ENCODE measurements at places on chromosomes 6 and 20.

DNA sequence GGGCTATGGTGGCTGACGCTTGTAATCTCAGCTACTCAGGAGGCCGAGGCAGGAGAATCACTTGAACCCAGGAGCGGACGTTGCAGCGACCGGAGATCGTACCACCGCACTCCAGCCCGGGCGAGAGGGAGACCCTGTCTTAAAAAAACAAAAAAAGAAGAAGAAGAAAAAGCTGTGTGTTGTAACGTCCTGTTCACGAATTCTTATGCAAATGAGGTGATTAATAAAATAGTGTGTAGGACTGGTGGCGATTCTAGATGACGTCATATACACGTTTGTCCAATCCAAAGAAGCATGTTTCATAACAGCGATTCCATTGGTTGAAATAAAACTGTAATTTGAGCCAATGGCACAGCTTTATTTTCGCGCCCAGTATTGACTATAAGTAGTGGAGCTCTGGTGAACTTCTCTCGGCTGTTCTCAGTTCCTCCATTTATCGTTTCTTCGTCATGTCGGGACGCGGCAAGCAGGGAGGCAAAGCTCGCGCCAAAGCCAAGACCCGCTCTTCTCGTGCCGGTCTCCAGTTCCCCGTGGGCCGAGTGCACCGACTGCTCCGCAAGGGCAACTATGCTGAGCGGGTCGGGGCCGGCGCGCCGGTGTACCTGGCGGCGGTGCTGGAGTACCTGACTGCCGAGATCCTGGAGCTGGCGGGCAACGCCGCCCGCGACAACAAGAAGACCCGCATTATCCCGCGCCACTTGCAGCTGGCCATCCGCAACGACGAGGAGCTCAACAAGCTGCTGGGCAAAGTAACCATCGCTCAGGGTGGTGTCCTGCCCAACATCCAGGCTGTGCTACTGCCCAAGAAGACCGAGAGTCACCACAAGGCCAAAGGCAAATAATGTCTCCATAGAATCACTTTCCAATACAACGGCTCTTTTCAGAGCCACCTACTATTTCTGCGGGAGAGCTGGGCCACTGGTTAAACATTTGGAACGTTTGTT, 47.0 kb downstream of the OR2B2 start:
- peak; percentile 95 for DNase-seq

GRCh38 chr6:39558591-39559190, 166.5 kb downstream of the KIF6 start:
- DNase-seq, result no peak

GRCh38 chr6:107102414-107102805, 12.9 kb downstream of the BEND3 start:
- no peak for DNase-seq

- DNase-seq, result peak; percentile 44
Measured at GRCh38 chr6:111916747-111917146, 43.5 kb upstream of the FYN start.

DNA sequence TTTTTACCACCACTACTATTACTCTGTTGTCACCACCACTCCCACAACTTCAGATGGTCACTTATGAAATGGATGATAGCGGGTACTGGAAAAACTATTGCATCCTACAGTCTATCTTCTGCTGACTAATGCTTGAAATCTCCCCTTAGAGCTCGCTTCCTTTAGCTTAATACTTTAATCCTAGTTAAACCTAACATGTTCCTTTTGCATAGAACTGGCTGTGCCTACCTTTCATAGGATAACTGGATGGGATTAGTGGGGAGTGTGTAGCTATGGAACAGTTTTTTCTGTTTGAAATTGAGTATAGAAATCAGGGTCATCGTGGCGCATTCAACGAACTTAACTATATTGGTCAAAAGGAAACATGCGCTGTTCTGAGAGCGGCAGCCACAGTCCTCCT, 294.7 kb downstream of the FARS2 start:
- no peak for DNase-seq

- no peak for DNase-seq
Measured at GRCh38 chr6:26199773-26200764, 112.8 kb downstream of the HFE start.

DNA sequence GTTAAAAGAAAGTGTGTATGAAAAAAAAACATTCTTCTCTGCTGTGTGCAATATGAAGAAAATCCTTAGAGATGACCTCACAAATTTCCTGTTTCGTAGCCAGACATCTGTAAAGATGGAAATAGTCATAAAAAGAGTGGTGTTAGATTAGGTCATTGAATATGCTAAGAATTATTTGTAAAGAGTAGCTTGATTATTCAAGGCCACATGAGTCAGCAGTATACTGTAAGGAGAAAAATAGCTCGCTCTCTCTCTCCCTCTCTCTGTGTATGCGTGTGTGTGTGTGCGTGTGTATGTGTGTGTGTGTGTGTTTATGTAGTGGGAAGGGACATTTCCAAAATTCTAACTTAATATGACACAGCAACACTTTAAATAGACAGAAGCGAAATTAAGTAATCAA, 78.8 kb downstream of the PTCHD4 start:
- peak; percentile 87 for DNase-seq

GRCh38 chr6:456358-456867, 64.9 kb downstream of the IRF4 start:
- no peak for DNase-seq

- DNase-seq, result no peak
Measured at GRCh38 chr20:25021336-25021735, 28.8 kb upstream of the APMAP start.

DNA sequence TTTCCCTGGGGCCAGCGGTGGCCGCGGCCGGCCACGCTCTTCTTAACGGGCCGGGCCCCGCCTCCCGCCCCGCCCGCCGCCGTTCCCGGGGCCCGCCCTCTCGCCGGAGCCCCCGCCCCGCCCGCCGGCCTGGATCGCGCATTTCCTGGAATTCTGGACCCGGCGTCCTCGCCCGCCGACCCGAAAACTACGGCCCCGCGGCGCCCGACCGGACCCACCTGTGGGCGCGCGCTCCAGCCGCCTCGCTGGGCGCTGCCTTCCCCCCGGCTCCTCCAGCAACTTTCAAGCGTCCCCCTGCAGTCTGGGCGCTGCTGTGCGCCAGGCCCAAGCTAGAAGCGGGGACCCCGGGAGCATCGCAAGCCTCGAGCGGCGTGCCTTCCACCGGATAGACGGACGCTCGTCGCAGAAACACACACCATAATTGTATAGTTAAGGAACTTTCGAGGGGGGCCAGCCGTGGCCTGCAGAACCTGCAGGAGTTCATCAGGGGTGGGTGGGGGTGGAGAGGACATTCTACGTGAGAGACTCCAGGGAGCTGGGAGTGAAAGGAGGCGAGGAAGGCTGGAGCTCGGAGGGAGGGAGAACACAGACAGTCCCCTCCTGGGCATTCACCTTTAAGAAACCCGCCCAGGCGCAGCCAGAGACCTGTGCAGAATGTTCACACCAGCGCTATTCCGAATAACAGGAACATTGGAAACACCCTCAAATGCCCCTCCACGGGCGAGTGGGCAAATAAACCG, at the start of gene ADA:
Gene ADA, minus strand, starts transcription at position 16 of the 740 bp plus-strand sequence. CDS start 92 bp downstream, outside the sequence.
- peak; percentile 63 for DNase-seq

- DNase-seq, result peak; percentile 93
Measured at GRCh38 chr20:35454881-35455609, at the start of gene CEP250. CEP250 (plus strand) TSS chr20:35455598; CDS start chr20:35462368, 6,770 bp downstream.

DNA sequence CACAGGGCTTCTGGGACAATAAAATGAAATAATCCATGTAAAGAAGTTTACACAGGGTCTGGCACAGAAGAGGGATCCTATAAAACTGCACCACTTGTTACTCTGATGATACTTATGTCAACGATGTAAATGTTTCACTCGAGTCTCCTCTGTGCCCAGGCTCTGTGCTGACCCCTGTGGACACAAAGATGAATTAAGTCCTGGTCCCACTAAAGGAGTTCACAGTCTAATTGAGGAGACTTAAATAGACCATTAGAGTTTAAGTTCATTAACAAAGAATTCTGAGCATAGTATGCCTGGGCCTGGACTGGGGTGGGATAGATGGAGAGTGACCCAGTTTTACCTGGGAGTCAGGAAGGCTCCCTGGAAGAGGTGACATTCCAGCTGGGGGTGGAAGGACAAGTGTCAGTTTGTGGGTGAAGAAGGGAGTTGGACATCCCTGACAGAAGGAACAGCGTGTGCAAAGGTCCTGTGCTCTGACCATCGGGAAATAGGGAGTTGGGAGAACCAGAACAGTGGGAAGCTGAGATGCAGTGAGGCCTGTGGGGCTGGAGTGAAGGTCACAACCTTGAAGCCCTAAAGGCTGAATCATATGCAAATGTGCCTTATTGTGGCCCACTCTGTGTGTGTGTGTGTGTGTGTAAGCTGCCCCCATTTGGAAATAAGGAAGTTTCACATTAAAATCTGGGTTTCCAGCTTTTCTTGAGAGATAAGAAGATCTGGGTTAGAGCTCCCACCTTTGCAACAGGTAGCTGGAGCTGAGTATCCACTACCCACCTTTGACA, 1.1 kb downstream of the OCSTAMP start:
- no peak for DNase-seq

DNA sequence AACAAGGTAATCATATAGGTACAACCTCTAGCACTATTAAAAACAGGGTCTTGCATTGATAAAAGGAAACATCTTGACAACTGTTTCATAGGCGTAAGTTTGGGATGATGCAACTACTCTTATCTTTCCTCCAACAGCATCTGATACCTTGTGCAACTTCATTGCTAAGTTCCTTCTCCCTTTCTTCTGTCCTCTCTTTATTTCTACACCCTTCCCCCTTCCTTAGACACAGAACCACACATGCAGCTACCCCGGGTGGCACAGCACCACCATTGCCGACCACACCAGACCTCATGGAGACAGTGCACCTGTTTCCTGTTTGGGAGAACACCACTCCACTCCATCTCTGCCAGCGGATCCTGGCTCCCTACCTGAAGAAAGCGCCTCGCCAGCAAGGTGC, 14.4 kb downstream of the MYB start:
- DNase-seq, result no peak

DNA sequence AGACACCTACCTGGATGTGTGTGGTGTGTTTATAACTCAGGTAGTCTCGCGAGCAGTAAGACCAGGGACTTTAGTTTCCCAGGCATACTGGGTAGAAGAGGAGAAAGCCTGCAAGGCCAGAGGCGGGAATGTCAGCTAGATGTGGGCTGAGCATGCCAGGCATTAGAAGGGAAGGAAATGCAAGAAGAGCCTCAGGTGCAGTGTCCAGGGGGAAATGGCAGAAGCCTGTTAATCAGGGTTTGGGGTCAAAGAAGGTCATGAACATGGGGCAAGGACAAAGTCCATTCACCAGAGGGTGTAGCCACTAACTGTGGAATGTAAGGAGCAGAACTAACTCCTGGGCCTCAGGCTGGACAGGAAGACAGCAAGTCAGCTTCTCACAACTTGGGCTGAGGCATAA, 305.0 kb downstream of the SMOC2 start:
- no peak for DNase-seq

DNA sequence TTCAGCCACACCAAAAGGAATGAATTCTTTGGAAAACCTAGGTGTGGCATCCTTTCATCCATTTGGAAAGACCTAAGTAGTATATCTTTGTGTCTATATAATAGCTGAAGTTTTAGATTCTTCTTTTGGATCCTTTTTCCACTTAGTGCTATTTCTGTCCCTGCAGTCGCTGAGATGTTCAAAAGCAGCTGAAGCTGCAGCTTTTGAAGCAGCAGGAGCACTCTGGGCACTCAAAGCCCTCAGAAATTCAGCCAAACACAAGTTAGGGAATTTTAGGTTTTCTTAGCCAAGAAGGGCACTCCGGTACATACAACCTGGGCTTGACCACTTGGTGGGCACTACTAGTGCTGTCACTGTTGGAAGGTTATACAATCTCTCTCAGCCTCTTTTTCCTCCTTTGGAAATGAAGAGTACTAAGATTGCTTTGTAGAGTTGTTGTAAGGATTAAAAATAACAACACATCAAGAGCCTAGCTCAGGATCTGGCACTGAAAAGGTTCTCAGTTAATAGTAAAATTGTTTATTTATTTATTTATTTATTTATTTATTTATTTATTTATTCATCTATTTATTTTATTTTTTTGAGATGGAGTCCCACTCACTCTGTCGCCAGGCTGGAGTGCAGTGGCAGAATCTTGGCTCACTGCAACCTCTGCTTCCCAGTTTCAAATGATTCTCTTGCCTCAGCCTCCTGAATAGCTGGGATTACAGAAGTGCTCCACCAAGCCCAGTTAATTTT, 71.9 kb upstream of the SLC22A16 start:
- DNase-seq, result no peak

DNA sequence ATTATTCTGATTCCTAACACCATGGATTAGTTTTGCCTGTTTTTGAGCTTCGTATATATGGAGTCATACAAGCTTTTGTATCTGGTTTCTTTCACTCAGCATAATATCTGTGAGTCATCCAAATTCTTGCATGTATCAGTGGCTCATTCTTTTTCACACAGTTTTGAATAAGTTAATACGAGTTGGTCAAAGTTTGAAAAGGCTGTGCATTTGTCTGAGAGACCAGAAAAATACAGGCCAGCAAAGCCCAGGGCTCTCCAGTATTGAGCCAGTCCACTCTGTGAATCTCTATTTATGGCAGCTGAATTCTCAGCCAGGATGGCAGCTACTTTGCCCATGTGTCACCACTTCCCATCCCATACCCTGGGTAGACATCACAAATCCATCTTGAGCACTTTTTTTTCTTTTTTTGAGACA, 7.2 kb upstream of the CHMP4B start:
- peak; percentile 66 for DNase-seq

DNA sequence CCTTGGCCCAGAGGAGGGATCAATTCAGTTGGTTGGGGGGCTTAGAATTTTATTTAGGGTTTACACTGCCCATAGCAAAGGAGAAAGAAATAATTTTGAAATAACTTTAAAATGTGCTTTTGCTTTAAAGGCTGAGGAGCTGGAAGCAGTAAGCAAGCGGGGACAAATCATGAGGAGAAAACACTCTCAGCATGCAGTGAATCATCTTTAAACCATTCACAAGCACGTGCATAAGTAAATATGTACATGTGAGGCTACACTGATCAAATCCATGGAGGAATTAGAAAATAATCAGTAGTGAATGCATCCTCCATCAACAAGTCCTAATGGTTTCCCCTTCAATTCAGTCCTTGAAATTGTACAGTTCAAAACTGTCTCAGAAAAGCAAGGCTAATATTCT, 181.0 kb downstream of the MTFR2 start:
- peak; percentile 29 for DNase-seq

GRCh38 chr6:82957868-82958245, 107.8 kb downstream of the UBE3D start:
- DNase-seq, result no peak

- peak; percentile 72 for DNase-seq
Measured at GRCh38 chr6:46098678-46099077, 31.1 kb upstream of the ENPP4 start.

- DNase-seq, result no peak
Measured at GRCh38 chr6:6328451-6328850, 8.0 kb upstream of the F13A1 start.

Data from mammary epithelial cell (primary cell).